ENCODE measurements at places on chromosomes 7 and 10.
A peak's percentile ranks its signal among the peaks of the same experiment; 100 is the strongest.

DNA sequence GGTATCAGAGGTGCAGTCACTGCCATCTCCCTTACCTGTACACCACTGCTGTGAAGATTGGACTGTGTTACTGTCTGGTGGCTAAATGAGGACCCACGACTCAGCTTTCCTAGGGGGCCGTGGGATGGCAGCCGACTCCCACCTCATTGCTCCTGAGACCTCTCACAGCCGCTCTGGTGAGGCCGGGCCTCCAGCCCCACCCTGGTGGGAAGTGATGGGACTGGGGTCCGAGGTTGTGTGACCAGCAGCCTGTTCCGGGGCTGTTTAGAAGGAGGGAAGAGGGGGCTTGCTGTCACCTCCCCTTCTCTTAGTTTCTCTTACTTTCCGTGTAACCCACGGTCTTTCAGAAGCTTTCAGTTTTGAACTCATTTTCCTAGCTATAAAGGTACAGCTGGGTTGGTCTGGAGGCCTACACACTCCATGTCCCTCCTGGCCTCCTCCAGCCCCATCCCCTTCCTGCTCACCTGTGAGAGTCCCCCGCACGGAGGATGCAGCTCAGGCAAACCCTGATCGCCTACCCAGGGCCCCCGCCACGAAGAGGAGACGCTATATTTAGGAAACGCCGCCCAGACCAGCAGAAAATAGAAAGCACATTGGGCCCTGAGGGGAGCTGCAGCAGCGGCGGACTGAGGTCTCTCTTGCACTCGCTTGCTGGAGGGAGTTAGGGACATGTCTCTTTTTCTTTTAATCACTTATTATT is 4.6 kb downstream of the EMX2 start:
- DNase-seq: no peak

GRCh38 chr7:43569424-43569823 is 13.5 kb upstream of the STK17A start:
- DNase-seq: no peak

DNA sequence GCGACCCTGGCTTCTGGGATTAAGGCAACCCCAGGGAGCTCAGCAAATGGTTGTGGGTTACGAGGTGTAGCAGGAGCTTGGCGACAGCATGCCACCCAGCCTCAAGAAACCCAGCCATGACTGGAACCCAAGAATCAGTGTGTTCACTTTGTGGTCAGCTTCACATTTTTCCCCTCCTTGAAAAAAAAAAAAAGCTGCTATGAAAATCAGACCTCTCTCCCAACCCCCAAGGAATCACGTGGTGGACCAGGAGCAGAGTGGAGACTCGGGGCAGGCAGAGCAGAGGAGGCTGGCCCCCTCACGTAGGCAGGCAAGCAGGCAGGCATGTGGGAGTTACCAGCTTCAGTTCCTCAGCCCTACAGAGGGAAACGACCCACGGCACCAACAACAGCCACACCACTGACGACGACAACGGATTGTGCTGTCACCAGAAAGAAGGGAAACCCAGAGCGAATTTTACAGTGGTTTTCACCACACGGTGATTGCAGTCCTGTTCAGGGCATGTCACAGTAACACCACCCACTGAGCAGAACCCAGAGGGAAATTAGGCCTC is 203.4 kb downstream of the SLC25A13 start:
- no peak for DNase-seq

DNA sequence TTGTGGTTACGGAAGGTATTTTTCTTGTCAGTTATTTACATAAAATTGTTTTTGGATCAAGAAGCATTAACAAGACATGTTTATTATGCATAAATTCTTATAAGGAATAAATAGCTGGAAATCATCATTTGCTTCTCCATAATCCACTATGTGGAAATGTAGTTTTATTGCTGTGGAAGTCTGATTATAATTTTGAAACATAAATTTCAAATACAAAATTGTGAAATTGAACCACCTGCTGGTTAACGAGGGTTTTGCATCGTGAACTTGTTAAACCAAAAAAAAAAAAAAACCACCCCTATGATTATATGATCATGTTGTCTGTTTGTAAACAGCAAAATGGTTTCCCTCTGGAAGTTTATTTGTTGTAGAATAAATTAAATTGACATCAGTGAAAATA is 25.9 kb downstream of the ABRAXAS2 start:
- no peak for DNase-seq

GRCh38 chr10:11236234-11236633 is 218.6 kb downstream of the CELF2 start:
- DNase-seq: no peak

- no peak for DNase-seq
Measured at GRCh38 chr7:98281757-98282606, 496 bp downstream of the BRI3 start.

- DNase-seq: peak; percentile 24
Measured at GRCh38 chr10:125868372-125868975, 12.6 kb downstream of the DHX32 start.

- DNase-seq: no peak
Measured at GRCh38 chr10:22087402-22087738, 83.8 kb upstream of the DNAJC1 start.

DNA sequence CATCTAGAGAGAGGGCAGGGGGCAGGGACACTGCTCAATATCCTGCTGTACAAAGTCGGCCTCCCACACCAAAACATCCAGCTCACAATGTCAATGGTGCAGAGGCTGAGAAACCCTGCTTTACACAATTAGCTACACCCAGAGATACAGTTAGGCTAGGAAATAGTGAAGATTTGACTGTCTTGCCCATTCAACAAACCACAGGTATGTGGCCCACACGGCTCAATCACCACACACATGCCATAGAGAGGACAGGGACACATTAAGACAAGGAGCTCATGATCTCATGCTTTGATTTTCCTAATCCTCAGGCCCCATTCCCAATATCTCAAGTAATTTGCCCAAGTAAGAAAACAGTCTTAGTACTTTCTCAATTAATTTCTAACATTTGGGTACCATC is 110.4 kb downstream of the OSBPL3 start:
- DNase-seq: no peak

Data from smooth muscle cell of the brain vasculature (primary cell).